NCI-H1930 (cell line): ENCODE measurements at places on chromosomes 12 and 14.

DNA sequence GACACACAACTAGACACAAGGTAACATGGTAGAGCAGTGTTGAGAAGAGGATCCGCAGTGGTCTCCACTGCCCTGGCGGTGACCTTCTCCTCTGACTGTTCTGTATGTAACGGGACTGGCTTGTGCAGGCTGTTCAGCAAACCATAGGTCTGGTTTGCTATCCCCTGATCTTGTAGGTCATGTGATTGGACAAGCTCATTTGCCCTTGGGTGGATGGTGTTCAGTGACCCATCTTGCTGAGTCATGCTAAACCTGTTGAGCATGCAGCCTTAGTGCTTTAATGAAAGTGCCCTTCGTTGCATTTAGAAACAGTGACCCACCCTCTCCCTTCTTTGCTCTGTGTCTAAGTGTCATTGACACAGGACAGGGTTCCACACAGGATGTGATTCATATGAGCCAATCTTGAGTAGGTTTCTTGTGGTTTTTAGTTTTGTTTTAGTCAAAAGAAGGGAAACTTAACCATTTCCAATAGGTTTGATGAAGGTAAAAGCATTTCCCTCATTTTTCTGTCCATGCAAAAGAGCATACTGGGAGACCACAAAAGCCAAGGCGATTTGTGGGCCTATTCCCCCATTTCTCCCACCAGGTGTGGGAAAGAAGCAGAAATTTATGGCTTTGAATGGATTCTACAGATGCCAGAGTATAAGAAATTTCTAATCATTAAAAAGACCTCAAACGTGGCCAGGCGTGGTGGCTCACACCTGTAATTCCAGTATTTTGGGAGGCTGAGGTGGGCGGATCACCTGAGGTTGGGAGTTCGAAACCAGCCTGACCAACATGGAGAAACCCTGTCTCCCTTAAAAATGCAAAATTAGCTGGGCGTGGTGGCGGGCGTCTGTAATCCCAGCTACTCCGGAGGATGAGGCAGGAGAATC, 32.6 kb upstream of the HIF1A start:
- DNase-seq: no peak

GRCh38 chr12:9763025-9763424, 2.3 kb upstream of the CD69 start:
- DNase-seq: no peak

DNA sequence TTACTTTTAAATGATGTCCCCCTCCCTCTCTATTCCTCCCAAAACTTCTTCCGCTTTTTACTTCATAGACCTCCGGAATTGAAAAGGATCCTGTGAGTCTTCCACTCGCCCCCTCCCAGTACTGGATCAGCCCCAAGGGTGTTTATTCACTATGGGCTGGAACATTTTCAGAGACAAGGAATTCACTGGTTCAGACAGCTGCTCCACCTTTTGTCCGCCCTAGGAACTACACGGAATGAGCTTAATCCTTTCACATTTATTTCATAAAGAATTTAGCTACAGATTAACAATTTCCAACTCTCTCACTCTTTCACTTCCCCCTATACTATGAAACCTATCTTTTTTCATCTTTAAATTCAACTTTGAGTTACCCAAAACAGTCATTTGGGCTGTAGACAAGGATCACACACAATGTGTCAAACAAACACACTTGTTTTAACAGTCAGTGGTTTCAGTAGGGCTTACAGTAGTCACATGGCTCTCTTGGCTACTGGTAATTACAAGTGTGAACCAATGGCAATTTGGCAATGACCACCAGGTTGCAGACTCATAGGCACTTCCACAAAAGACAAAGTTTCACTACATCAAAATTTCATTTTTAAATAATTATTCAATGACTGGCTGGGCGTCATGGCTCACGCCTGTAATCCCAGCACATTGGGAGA, 20.6 kb downstream of the CNIH1 start:
- DNase-seq: no peak

DNA sequence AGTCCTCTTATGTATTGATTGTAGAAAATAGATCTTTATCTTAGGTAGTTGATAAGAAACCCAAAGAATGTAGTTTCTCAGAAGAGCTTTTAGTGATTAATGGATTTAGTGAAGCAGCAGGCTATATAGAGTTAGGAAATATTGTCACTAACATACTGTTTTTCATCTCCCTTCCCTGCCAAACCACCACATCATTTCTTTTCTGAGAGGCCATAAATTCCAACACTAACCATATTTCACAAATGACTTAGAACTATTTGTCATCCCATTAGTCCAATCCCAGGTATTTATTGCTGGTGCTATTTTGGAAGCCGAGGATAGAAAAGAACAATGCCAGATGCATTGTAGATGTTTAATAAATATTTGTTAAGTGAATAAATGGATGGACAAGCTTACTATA, 185.7 kb downstream of the KICS2 start:
- no peak for DNase-seq

DNA sequence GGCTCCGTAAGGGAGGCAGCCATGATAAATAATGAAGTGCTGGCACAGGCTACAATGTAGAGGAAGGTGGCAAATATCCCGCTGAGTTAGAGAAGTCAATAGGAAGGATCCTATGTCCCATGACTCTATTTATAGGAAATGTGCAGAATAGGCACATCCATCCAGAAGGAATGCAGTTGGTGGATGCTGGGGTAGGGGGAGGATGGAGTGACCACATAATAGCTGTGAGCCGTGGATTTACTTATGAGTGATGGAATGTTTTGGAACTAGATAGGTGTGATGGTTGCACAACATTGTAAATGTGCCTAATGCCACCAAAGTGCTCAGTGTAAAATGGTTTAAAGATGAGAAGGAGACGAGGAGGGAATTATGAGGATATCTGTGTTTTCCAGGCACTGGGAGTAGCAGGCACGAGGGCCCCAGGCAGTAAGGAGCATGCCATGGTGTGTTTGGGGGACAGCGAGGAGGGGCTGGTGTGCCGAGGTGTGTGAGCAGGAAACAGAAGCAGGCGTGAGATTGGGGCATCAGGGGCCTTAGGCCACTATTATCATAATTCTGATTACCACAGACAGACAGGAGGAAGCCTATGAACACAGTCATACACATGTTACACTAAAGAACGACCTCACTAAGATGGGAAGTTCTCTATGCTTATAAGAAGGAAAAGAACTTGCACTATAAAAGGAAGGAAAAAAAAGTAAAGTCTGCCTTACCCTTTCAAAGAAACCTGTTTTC, 837.3 kb upstream of the TMEM132C start:
- DNase-seq: no peak

GRCh38 chr14:64195199-64195598, 99.0 kb downstream of the ESR2 start:
- DNase-seq: no peak

GRCh38 chr12:54950071-54950727, 34.4 kb downstream of the TESPA1 start:
- no peak for DNase-seq

DNA sequence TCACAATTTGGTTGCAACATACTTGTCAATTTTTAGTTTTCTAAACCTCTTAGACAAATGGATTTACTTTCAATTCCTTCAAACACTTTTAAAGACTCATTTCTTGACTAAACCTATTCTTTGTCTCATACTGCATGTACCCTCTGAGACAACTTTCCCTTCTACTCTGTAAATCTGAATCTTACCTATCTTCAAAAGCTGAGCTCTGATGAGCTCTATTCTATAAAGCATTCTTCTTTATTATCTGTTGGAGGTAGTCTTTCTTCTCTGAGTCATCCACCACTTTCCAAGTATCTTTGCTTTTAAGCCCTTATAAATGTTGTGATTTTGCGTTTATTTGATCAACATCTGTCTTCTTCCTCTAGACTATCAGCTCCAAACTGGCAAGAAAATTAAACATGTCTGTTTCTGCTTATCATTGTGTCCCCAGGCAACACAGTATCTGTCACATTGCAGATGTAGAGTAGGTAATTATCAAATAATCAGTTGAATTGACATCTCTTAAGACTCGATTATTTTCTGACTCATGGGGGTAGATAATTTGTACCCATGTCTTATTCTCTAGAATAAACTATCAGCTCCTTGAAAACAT, 265.6 kb upstream of the FAR2 start:
- no peak for DNase-seq

DNA sequence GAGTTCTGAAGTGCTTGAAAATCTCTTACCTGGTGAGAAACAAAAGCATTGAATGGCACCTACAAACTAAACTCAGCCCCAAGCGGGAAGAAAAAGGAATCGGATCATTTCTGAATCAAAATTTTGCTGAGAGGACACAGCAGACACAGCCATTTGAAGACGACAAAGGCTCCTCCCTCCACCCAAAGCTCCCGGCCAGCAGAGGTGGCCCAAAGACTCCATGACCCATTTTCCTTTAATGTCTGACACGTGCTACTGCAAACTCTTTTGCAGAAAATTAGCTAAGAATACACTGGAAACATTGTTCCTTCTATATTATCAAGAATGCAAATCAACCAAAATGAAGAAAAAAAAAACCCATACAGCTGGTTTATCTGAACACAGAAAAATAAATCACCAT, 85.9 kb upstream of the FOXN3 start:
- no peak for DNase-seq

- DNase-seq: no peak
Measured at GRCh38 chr12:51653431-51653830, 62.4 kb downstream of the SCN8A start.

DNA sequence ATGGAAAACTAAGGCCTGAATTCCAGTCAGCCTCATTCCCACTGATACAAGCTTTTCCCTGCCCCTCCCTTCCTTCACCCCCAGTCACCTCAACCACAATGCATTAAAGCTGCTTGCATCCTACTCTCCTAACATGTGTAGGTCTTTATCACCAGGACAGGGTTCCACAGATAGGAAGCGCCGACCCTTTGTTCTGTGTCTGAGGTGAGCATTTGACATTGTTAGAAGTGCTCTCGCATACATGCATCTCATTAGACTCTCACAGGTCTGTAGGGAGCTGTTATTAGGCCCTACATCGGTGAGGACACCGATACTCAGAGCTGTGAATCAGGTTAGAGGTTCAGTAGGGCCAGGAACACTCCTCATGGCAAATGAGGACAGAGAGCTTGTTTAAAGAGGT, 13.2 kb upstream of the EDDM3A start:
- no peak for DNase-seq

GRCh38 chr12:116133636-116134214, 143.8 kb downstream of the MED13L start:
- no peak for DNase-seq

DNA sequence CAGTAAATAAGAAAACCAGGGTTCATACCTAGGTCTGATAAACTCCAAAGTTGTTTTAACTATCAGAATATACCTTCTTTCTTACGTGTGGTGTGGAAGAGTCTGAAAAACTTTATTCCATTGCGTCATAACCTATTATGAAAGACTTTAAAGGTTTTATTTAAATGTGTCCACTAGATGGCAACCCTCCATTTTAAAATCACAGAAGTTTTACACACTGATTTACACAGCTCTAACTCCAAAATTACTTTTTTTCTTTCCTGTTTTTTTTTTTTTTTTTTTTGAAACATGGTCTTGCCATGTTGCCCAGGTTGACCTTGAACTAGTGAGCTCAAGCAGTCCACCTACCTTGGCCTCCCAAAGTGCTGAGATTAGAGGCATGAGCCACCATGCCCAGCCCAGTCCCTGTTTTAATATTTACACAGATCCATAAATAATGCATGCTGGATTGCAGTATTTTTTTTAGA, 17.3 kb upstream of the TMPRSS12 start:
- no peak for DNase-seq

GRCh38 chr12:1716911-1717310, 26.0 kb downstream of the ADIPOR2 start:
- no peak for DNase-seq

- DNase-seq: no peak
Measured at GRCh38 chr14:101594511-101595148, 33.3 kb downstream of the DIO3 start.

DNA sequence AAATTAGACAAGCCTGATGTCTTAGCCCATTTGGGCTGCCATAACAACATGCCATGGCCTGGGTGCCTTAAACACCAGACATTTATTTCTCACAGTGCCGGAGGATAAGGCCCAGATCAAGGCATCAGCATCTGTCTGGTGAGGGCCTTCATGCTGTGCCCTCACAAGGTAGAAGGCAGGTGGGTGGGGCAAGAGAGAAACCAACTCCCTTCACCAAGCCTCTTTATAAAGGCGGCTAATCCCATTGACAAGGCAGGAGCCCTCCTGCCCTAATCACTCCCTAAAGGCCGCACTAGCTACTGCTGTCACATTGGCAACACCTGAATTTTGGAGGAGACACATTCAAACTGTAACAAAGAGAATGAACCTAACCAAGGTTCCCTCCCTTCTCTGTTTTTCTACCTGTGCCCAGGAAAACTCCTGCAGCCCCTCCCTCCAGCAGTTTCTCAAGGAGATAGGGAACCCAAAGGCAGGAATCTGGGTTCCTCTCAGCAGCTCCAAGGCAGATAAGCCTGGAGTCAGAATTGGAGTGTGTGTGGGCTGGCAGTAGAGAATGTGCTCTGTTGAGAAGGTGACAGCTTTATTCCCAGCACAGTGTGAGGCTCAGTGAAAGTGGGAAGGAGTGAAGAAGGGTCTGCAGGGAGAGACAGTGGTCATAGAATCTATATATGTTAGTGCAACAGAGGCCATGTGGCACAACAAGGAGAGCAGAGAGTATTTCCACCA, 21.7 kb upstream of the GPATCH2L start:
- no peak for DNase-seq

DNA sequence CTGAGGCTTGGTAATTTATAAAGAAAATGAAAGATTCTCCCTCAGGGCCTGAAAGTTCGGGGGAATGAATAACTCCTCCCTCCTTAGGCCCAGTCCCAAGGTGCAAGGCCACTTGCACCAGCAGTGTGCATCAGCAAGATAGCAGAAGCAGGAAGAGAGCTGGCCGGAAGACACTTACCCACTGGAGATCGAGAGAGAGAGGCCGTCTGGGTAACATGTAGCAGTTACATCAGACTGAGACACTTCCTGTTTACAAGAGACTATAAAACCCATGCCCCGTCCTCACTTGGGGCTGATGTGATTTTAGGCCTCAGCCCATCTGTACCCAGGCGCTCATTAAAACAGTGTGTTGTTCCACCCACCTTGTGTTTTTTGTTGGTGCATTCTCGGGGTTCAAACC, 85.2 kb downstream of the TMTC3 start:
- DNase-seq: no peak

- no peak for DNase-seq
Measured at GRCh38 chr12:72471806-72472205, 199.6 kb downstream of the TRHDE start.

DNA sequence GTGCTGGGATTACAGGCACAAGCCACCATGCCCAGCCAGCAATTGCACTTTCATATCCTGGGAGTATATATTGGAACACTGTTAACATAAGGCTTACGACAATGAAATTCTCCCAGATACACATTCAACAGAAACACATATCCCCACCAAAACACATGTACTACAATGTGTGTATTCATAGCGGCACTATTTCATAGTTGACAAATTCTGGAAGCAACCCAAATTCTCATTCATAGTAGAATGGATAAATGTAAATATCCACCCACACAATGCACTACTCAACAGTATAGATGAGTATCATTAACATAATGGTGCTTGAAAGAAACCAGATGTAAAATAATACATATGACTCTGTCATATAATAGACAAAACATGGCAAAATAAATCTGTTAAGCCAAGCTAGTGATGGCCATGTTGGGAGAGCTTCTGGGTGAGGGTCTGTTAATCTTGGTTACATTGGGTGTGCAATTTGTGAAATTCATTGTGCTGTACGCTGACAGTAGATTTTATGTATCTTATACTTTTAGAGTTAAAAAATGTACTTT, 2.6 kb upstream of the DNAAF2 start:
- DNase-seq: no peak
